ENCODE measurements at places on chromosomes 7 and 10. TPM values are rescaled to one million over a fixed set of nuclear protein-coding genes. Genes with fewer than 3 reads are reported as not detected.

GRCh38 chr7:82810558-82811259 lies 352.0 kb downstream of the PCLO start:
- no peaks in the 10 kb centered on the region for H3K4me1 ChIP-seq
- no peaks in the 10 kb centered on the region for H3K36me3 ChIP-seq

DNA sequence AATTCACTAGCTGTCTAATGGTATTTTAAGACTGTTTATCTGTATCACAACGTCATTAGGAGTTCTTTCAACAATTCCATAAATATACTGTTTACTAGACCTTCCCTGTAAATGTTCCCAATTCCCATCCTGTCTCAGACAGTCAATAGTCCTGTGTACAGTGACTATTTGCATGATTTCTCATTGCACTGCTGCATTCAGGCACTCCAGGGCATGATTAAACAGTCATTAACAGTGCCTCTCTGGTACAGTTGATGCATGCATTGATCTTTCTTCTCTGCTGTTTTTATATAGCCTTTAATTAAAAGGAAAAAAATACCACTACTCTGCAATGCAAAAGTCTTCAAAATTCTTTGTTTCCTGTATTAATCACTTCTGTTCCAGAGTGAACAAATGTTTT lies 51.5 kb upstream of the MTURN start:
- H3K36me3 ChIP-seq, result peaks cover 15% of the 10 kb centered on the region
- peaks cover 2% of the 10 kb centered on the region for H3K4me1 ChIP-seq

GRCh38 chr10:101839416-101840063 lies 4.1 kb downstream of the KCNIP2 start:
- H3K36me3 ChIP-seq, result no peaks in the 10 kb centered on the region
- H3K4me3 ChIP-seq, result no peak overlapping the region
- no peaks in the 10 kb centered on the region for H3K27me3 ChIP-seq
- no peak overlapping the region for H3K27ac ChIP-seq

- H3K4me3 ChIP-seq, result no peak overlapping the region
- H3K36me3 ChIP-seq, result no peaks in the 10 kb centered on the region
- DNase-seq, result no peak
- no peaks in the 10 kb centered on the region for H3K27me3 ChIP-seq
Observed at GRCh38 chr7:8818406-8818805, 385.0 kb downstream of the NXPH1 start.

- no peaks in the 10 kb centered on the region for H3K27me3 ChIP-seq
- no peak for DNase-seq
Observed at GRCh38 chr7:3214090-3214413, 87.0 kb upstream of the SDK1 start.

DNA sequence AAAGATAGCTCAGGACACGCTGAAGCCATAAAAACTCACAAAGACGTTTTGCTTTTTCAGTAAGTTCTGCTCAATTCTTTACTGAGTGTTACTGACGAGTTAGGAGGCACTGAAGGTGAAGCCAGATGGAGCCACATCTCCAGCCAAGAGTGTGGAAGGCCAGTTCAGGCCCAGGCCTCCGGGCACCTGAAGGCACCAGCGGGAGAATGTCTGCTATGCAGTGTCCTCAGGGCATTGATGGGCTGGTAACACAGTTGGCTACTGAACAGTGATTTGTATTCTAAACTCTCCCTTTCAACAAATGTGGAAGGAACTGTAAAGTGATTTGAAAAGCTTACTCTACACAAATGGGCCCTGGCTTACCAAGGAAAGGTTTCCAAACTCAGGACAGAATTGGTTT lies 64.8 kb upstream of the SVIL start:
- H3K27me3 ChIP-seq, result no peaks in the 10 kb centered on the region
- no peak overlapping the region for H3K27ac ChIP-seq
- peaks cover 4% of the 10 kb centered on the region for H3K4me1 ChIP-seq
- no peak for DNase-seq

DNA sequence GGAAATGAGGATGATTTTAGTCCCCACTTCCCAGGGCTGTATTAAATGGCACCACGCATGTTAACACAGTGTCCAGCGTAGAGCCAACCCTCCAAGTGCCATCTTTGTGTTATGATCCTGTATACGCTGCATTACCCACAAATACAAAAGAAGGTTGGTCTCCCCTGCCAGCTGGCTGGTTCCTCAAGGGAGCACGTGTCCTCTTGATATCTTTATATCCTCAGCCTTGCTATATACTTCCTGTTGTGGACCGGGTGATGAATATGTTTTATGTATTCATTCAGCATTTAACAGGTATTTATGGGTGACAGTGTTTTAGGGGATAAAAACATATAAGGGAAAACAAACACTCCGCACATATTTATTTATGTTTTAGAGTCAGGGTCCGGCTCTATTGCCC lies 23.2 kb upstream of the PRRT4 start:
- H3K27ac ChIP-seq, result no peak overlapping the region
- no peak overlapping the region for H3K4me3 ChIP-seq
- H3K27me3 ChIP-seq, result no peaks in the 10 kb centered on the region
- no peak for DNase-seq
- H3K4me1 ChIP-seq, result peaks cover 7% of the 10 kb centered on the region

GRCh38 chr10:80896959-80897358 lies 359.3 kb downstream of the SH2D4B start:
- H3K36me3 ChIP-seq, result no peaks in the 10 kb centered on the region
- no peaks in the 10 kb centered on the region for H3K4me1 ChIP-seq
- no peak overlapping the region for H3K4me3 ChIP-seq
- H3K27me3 ChIP-seq, result no peaks in the 10 kb centered on the region
- no peak overlapping the region for H3K27ac ChIP-seq

HOXA2 gene
- total RNA-seq, result 3.4 TPM

EEPD1 gene
- 8.4 TPM for total RNA-seq

BTBD16 gene
- not detected for total RNA-seq

VGF gene
- total RNA-seq, result 0.55 TPM

CARD11 gene
- total RNA-seq, result 4.3 TPM

GNG11 gene
- total RNA-seq, result 18.4 TPM

TMEM209 gene
- total RNA-seq, result 16.9 TPM
